ENCODE measurements at places on chromosomes 6 and 20.

- no peak for DNase-seq
Measured at GRCh38 chr6:75201021-75201420, 4.8 kb downstream of the COL12A1 start.

DNA sequence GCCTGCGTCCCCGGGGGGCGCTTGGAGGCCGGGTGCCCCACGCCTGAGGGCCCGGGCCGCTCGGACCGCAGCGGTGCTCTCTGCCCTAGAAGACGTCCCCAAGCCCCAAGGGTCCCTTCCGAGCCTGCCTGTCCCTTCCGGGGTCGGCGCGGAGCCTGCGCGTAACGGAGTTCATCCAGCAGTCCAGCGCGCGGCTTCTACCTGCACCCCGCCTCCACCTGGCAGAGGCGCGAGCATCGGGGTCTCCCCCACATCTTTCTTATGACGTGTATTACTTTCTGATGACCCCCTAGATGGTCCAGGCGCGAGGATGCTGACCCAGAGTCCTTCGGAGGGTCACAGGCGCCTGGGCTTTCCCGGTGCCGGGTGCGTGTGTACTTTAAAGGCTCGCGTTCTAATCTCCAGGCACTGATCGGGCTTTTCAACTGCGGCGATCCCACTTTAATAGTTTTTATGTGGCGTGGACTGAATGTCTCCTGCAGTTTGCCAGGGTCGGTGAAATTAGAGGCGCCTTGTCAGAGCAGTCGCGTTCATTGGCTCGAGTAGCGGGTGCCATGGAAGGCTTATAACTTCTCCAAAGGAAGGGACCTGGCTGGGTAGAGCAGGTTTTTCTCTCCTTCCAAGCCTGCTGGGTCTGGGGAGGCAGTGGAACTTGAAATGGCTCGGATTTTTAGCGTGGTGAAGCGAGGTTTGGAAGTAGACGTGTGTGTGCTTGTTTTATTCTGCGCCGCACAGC, 912 bp downstream of the EYA4 start:
- no peak for DNase-seq

DNA sequence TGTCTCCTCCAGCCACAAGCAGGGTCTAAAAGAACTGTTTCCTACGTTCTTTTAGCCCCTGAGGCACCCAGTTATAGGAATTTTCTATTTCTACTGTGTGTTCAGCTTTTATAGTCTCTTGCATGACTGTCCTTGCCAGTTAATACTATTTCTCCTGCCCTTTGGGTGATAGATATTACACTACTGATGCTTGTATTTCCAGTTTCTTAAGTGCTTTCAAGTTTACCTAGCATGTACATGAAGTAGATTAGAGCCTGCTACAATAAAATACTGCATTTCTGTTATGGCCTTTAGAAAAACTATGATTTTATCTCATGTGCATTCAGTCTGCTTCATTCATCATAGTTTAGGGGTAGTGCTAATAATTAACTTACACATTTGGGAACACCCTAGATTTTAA, 89.6 kb downstream of the FOXO3 start:
- no peak for DNase-seq

- peak; percentile 99 for DNase-seq
Measured at GRCh38 chr6:22113026-22113766, 183.6 kb downstream of the PRL start.

- DNase-seq: no peak
Measured at GRCh38 chr20:49631061-49631716, 63.3 kb upstream of the PTGIS start.

- DNase-seq: no peak
Measured at GRCh38 chr6:168026925-168027324, 29.5 kb downstream of the KIF25 start.
